ENCODE measurements at places on chromosomes 12 and 14.

GRCh38 chr12:46131732-46132469, 136.9 kb downstream of the SLC38A1 start:
- DNase-seq = no peak

DNA sequence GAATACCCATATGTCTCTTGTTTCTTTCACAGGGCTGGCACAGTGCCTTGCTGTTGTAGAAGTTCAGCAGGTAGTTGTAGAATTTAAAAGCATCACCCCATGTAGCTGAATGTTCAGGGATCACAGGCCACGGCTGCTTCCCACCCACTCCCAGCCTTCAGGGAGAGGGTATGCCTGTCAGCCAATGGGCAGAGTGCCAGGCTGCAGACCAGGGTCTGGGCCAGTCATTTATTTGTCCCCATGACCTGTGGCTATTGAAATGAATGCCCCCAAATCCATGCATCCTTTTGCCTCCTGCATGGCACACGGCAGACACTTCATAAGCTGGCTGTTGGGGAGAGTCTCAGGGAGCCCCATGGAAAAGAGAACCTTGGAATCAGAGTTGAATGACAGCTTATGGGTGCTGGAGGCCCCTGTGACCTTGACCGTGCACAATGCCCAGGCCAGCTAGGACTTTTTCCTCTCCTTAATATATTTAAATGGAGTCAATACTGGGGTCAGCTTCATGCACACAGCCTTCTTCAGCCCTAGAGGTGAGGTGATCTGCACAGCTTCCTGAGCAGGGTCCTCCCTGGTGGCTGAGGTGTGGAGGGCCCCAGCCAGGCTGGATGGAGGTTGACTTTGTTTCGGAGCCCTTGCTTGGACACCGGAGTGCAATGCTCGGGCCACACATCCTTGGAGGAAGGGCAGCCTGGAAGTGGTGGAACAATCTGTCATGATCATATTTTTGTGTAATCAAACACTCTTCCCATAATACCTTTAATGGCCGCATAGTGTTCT, 45.3 kb downstream of the PRMT8 start:
- no peak for DNase-seq

DNA sequence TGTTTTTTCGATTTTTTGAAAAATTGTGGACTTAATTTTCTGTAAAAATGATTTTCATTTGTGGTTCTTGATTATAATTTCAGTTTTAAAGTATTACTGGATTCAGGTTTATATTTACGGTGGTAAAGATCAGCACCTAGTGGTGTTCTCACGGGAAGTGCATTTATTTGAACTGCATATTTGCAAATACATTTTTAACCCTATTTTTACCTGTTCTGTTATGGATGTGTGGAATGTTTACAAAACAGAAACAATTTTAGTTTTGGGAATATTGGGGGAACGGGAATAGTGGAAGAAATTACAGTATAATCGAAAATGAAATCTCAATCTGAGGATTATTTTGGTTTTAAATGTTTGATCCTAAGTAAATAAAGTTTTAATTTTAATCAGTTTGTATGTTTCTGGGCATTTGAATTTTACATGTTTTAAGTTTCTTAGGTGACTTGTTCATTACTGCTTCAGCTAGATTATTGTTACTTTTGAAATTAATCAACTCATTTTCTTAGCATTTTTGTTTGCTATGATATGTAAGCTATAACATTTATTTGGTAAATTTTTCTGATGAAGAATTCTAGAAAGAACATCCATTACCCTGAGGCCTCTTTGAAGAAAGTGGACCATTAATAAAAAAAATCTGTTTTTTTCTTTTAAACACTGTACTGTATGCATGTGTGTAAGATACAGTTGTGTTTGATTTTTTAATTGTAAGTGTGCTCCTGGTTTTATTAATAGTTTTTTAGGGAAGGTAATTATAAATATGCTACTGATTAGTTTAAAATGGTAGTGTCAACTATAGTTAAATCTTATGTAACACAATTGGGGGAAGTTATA, 942 bp downstream of the ATF7IP start:
- no peak for DNase-seq

DNA sequence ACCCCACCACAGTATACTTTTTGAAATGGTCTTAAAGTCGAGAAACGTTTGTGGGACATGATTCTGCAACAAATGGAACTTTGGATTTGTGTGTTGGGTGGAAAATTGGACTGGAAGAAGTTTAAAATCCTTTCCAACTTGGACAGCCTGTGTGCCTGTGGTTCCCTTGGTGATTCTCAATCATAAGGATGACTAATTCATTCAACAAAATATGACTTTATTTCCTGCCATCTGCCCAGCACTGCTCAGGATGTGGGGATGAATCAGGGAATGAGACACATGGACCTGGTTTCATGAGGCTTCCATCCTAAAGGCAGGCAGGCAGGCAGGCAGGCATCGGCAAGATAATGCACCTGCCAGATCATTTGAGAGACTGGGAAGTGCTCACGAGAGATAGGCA, 57.3 kb upstream of the TMEM132D start:
- DNase-seq = no peak

- peak; percentile 61 for DNase-seq
These were observed 2.2 kb downstream of the CDK2AP1 start for GRCh38 chr12:123269395-123269892.

DNA sequence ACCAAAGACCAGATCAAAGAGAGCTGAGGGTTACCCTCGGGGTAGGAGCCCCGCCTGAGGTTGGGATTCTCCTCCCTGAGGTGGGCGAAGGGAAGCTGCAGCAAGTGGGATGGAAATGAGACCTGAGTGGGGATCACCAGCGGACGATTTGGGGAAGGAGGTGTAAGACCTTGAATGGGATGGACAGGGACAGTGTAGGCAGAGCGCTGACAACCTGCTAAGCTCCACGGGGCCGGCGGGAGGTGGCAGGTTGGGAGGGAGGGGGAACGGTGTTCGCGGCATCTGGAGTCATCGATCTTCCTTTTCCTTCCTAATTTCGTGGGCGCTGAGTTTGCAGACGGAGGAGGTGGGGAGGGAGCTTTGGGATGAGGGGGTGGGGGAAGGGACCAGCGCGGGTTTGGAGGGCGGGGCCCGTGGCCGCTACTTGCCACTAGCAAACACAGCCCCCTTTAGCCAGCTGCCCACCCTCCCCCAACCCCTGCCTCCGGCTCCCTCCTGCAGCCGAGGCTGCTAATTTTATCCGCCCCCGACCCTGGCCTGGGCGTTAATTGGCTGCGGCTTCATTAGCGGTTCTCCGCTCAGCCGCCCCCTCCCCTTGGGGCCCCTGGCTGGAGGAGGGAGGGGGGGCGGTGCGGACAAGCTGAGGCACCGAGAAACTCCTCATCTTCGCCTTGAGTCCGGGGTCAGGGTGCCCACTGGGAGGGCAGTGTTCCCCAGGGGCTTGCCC, 2.8 kb upstream of the SHMT2 start:
- DNase-seq = no peak

GRCh38 chr12:120798696-120799095, 73.1 kb downstream of the ACADS start:
- DNase-seq = no peak

DNA sequence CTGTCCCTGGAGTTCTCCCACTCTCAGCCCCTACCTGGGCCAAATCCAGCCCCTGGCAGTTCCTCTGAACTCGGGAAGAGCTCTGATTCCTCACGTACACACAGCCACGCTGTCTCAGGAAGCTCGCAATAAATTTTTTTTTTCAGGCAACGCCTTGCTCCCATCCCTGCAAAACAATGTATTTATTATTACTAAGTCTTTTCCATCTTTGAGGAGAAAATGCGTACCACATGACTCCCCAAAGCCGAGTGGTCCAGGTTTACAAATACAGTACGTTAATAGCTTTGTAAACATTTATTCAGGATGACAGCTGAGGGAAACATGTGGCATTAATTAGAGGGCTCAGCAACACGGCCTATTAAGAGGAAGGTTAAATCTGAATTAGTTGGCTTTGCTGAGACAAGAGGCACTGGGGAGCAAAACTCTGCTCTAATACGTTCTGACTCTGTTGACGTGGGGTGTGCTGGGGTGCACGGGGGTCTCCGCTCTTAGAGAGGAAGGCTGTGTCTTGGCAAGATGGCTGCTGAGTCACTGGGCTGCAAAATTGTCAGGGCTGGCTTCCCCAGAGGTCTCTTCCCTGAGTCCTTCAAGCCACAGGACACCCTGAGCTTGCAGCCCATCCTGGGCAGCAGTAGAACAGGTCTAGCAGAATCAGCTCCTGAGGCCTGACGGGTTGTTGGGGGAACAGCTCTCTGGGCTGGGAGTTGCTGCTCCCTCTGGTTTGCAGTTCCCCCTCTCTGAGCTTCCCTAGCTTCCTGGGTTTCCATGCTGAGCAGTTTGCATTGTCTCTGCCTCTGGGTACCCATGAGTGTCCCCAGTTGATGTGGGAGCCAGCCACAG, 185.2 kb upstream of the TBX3 start:
- DNase-seq = no peak

GRCh38 chr14:100405760-100406455, 82.8 kb downstream of the SLC25A47 start:
- DNase-seq = no peak

- no peak for DNase-seq
These were observed 466.9 kb downstream of the FUT8 start for GRCh38 chr14:65879248-65880009.

GRCh38 chr12:115155665-115156645, 472.0 kb upstream of the TBX3 start:
- no peak for DNase-seq

DNA sequence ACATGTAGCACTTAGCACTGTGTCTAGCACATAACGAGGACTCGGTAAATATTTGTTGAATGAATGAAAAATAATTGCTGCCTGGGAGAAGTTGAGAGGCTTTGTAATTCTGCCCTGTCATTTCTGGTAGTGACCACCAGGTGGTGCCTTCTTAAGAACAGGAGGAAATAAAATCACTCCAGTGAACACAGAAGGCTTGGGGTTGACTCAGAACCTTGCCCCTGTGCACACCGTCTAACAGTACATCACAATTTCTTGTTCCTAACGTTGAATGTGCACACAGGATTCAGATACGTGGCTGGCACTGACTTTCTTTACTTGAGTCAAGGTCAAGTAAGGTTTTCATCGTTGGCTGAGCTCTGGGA, 91.8 kb downstream of the RGS6 start:
- DNase-seq = no peak

DNA sequence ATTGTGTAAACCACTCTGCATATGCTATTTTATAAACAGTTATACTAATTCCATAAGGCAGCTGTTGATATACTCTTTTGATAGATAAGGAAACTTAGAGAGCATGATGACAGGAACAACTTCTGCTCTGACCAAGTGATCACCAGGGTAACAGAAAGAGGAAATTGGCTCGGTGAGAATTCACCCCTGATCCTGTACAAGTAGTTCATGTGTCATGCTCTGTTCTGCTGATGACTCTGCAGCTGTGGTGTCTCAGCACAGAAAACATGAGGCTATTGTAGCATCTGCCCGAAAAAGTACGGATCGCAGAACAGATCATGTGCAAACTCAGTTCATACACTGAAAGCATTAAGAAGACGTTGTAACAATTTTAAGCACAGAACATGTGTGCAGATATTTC, 345.0 kb downstream of the LRIG3 start:
- no peak for DNase-seq

- DNase-seq = peak; percentile 22
These were observed 17.4 kb upstream of the B4GALNT3 start for GRCh38 chr12:442235-442884.

DNA sequence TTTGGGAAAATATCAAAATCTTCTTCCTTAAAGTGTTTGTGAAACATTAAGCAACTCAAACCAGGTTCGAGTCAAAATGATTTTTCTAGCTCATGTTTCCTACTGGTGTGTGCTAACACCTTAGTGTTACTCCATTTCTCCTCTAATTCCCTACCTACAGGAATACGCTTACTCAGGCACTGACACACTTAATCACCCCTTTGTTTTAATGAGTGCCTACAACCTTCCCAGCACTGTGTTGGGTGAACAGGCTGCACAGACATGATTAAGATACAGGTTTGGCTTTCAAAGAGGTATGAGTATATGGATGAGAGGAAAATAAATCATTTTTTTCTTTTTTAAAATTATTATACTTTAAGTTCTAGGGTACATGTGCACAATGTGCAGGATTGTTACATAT, 15.6 kb upstream of the PZP start:
- no peak for DNase-seq

GRCh38 chr12:90924406-90924805, 30.6 kb downstream of the CCER1 start:
- DNase-seq = no peak

DNA sequence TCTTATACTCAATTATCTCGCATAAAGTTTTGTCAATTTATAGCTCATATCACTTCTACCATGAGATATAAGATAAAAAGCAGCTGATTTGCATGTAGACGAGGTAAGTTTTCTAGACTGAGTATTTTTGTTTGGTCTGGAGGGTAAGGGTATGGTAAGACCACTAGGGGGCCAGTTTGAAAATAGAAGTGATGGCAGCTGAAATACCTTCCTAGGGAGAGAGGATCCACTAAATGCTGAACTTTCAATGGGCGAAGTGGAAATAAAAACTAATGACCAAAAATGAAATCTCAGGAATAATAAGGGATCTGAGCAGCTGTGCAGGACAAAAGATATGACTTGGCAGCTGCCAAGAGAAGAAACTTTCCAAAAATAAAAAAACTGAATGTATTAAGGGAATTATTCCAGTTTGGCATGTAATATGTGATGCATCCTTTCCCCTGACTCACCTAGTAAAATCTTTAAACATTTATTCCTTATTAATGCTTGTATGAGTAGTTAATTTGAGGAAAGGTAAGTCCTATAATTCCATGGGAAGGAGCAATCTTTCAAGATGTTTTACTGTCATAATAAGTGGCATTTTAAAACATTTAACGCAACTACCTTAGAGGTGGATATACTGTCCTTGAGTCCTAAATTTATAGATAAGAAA, 754.5 kb downstream of the C12orf50 start:
- no peak for DNase-seq

DNA sequence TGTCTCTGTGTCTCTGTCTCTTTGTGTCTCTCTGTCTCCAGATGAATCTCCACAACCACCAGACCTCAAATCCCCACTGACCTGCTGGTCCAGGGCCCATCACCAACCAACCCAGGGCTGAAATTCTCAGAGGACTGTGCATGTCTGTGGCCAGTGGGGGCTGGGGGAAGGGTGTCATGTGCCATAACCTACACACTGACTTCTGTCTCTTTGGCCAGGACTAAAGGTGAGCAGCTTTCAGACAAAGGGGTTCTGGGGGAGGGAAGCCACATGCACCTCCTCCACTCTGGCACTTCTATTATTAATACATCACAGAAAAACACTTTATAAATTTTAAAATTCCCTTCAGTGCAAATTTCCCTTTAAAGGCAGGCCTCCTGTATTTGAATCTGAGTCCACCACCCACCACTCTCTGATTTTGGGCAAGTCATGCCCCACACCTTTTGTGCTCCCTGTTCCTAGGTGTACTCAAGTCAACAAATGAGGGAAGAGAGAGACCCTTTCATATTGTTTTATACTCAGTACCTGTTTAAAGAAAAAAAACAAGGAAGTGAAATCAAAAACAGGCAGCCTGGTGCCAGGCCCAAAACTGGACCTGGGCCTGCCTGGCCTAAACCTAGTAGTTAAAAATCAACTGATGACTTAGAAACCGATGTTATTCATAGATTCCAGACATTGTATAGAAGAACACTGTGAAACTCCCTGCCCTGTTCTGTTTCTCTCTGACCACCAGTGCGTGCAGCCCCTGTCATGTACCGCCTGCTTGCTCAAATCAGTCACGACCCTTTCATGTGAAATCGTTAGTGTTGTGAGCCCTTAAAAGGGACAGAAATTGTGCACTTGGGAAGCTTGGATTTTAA, 80.2 kb downstream of the TUNAR start:
- DNase-seq = no peak

GRCh38 chr12:22334410-22335100, at the start of gene ST8SIA1:
TSS of gene ST8SIA1 (minus strand) at chr12:22334707. CDS start at chr12:22334232, 475 bp downstream.
- peak; percentile 20 for DNase-seq

Measured in stimulated activated effector memory CD8-positive, alpha-beta T cell treated with anti-CD3 and anti-CD28 coated beads, Interleukin-12 subunit alpha, Interleukin-12 subunit beta, amount 100 ng/mL, for 72 hours (primary cell).